ENCODE measurements at places on chromosomes 7 and 10.

DNA sequence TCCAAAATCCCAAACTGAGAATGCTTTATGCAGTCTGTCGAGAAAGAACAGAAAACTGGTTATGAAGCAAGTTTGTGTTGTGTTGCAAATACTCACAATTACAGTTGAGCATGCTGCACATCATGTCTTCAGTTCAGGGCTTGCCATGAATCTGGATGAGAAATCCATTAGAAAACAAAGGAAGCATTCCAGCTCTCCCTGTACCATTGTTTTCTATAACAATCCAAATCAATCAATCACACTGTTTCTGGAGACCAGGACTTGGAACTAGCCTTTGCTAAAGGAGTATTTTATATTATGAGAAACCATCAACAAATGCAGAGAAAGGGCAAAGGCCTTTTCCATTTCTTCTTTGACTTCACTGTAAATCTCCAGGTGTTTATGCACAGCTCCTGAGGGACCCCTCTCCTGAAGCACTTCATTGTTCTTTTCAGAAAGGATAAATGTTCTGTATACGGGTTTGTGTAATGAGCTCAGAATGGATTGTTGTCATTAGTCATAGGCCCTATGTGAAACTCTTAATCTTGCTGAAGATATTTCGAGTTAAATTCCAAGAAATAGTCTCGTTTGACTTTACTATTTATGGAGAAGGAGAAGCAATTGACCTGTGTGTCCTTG is 364.7 kb upstream of the POM121L12 start:
- DNase-seq, result no peak

DNA sequence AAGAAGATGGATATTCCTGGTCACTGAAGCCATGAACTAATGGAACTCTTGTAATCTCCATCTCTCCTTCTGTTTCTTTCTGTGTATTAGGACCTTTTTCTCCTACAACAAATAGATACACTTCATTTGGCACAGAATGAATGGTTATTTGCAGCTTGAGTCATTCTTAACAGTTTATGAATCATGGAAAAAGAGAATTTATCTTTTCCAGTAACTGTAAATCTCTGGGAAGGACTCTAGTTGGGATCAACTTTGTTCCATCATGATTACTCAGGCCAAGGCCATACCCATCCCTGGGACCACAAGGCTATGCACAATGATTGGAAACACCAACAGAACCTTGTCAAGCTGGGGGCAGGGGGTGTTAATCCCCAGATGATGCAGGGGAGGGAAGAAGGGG is 36.1 kb upstream of the MDFIC start:
- DNase-seq, result no peak

DNA sequence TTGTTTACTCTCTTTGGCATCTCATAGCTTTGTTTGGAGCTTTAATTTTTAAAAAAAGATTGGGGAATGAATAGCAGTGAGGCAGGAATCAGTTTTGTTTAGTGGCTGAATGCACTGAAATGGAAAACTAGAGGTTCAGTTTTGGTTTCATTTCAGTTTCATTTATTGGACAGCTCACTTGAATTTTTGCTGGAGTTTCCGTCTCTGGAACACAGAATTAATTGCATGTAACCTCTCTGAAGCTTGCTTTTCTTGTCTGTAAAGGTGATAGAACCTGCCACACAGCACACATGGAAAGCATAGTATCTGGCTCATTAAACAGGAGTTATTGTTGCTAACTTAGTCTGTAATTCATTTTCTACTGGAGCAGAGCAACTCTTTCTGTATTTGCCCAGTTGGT is 7.1 kb downstream of the GRM8 start:
- no peak for DNase-seq

DNA sequence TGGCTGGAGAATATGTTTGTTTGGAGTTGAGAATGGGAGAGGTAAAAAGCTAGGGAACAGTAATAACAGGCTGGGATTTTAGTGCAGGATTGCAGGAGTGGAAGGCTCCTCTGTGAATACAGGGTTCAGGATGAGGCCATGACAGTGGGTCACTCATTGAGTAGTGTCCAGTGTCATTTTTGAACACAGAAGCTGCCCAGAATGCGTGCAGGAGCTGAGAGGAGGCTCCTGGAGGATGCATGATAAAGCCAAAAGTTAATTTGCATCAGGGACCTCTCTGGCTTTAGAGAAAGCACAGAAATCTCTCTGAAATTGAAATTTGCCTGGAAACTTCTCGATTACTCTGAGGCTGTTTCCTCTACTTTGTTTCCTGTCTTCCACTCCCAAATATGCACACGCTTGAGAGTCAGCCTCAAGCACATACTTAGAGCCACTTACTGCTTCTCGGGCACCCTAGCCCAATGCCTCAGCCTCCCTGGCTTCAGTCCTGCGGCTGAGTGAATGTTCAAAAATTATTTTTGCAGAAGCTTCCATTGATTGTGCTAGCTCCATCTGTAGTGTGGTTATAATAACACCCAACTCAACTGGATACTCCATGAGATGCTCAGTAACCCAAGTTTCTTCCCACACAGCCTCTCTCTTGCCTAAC is 1.8 kb upstream of the GALNT17 start:
- no peak for DNase-seq

GRCh38 chr7:2175514-2175913 is 57.2 kb downstream of the MAD1L1 start:
- no peak for DNase-seq

DNA sequence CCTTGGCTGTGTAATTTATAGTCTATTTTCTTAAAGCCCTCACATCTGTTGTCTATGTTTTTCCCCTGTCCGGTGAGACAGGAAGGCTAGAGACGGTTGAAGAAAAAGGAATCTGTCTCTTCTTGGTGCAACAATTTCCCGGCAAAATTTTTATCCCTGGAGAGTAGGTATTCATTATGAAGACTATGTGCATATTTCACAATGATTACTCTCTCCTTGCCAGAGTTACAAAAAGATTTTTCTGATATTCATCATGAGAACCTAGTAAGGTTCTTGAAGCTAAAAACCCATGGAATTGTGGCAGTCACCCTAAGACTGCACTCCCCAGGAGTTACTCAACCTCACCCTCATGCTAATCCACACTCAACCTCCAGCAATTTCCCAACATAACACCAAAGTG is 55.0 kb upstream of the GHITM start:
- DNase-seq, result no peak

DNA sequence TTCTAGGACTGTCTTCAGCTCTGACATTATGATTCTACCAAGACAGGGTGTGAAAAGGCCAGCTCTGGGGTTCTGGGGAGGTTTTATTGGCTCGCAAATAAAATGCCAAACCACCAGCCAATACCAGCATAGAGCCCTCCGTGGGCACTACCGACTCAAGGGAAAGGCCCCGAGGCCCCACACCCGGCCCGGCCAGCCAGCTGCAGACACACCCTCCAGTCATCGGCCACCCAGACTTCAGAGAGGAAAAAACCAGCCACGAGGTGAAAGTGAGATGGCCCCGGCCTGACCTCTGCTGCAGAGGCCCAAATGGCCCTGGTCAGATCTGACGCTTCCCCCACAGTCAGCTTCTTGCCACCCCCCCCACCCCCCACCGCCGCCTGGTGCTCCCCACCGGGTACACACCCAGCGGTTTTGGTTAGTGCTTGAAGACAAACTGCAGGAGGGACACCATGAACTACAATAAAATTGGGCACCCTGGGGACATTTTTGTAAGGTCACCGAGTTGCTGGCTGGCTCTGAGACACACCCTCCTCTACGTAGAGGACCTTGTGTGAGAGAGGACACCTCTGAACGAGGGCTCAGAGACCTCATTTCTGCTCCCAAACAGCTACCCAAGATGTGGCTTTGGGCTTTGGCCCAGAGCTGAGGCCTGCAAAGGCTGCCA is 79.9 kb downstream of the PRKAG2 start:
- DNase-seq, result no peak

GRCh38 chr7:44750921-44751571 is 2.4 kb downstream of the ZMIZ2 start:
- peak; percentile 30 for DNase-seq

- DNase-seq, result no peak
Measured at GRCh38 chr7:33432821-33433220, 303.5 kb downstream of the BBS9 start.

DNA sequence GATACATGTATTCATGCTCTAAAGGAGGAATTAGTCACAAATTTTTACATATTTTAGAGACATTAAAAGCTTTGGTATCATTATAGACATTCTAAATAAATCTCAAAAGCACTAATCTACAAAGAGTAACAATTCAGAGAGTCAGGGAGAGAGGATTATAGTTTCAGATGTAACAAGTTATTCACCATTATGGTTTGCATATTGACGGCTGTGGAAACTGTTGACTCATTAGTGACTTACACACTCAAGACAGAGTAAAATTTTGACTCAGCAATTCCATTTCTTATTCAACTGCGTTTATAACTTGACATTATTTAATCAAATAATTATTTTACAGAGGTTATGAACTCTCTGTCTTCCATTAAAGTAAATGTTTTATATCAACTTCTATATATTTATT is 95.4 kb upstream of the SEMA3C start:
- no peak for DNase-seq

DNA sequence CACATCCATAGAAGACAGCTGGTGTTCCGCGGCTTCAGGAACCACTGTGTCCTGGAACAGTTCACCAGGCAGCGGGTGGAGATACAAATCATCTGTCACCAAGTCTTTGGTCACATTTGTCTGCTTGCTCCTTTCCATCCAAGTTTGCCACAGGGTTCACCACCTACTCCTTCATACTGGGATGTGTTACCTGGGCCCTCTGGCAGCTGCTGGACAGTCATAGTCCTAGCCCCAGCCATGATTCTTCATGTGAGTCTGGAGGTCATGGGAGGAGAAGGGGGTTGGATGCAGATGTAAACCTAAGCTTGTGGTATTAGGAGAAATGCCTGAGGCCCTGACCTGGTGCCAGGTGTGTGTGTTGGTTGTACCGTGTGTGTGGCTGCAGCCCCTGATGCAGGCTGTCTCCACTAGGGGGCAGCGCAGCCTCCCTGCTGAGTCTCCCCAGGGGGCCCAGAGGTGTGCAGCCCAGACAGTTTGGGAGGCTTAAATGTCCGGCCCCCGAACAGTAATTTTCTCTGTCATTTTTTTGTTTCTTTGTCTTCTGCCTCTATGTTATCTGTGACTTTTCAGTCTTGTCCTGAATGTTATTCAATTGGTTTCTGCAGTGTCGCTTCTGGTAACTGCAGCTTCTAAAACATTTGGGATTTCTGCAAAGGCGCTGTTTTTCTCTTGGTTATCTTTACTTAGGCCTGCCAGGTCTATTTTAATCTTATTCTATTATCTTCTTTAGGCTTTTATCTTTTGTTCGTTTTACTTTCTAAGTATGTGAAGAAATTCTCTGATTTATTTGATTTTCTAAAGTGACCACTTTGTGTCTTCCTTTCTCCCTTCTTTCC is 14.8 kb downstream of the NPS start:
- DNase-seq, result no peak

- no peak for DNase-seq
Measured at GRCh38 chr10:121574519-121575166, 23.6 kb downstream of the FGFR2 start.

DNA sequence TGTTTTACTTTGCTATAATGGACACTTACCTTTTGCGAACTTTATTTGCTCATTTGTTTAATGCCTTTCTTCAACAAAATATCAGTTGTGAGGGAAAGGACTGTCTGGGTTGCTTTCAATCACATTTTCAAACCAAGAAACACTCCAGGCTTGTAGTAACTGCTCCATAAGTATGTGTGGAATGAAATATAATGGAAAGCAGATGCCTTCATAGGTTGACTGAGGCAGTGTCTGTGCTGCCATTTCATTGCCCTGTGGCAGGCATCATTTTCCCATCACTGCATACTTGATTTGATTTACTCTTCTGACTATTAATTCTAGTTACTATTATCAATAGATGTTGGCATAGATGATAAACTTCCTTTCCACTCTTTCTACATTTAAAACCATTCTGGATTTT is 762.3 kb downstream of the CNTNAP2 start:
- no peak for DNase-seq

DNA sequence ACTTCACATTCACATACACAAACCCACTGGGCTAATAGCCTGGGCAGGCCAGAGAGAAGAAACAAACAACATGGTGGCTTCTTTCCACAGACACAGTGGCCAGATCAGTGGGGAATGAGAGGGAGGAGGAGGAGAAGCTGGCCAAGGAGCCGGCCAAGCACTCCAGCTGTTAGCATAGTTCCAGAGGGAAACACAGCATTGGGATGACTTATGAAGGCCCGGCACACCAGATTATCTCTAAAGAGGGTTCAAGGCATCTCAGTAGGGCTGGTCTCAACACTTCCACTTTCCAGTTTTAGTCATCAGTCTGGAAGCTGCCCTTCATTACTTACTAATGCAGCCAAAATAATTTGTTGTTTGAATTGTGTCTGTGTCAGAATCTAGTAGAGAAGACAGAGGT is 42.1 kb upstream of the GPR26 start:
- DNase-seq, result no peak

DNA sequence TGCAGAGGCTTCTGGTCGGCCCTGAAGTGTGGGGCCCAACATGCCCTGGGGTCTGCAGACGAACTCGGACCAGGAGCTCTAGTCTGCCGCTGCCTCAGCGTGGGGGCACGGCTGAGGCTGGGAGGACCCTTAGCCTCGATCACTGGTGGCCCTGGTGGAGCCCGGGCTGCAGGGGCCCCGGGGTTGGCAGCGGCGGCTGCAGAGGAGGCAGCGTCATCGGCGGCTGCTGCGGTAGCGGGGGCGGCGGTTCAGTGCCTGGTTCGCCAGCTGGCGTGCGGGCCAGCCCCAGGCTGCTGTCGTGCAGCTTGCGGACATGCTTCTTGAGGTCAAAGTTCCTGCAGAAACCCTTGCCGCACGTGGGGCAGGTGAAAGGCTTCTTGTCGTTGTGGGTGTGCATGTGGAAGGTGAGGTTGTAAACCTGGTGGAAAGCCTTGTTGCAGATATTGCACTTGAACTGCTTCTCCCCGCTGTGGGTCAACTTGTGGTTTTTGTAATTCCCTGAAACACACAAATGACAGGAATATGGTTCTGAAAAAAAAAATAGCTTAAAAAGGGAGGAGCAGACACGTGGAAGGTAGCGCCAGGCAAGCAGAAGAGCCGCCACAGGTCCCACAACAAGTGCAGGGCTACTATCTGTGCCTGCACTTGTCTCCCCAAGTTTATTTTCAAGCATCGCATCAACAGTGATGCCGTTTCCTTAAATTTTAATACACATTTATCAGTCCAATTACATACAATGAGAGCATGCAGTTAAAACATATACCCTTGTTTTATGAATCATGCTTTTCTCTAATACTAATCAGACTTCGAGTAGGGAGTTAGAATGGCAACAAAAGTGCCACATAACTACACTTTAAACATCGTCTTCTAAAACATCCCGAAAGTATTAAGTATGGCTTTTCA is 2.4 kb downstream of the FEZF1 start:
- DNase-seq, result no peak
